ENCODE measurements at places on chromosomes 2 and 18. TPM values are rescaled to one million over a fixed set of nuclear protein-coding genes. Genes with fewer than 3 reads are reported as not detected.

Gene C2orf78
- total RNA-seq = not detected

Gene IL1B
- total RNA-seq = 1.6 TPM

Gene ATOH8
- total RNA-seq = 2.5 TPM

- DNase-seq = no peak
Observed at GRCh38 chr2:106575955-106576354, 88.8 kb downstream of the CD8B2 start.

DNA sequence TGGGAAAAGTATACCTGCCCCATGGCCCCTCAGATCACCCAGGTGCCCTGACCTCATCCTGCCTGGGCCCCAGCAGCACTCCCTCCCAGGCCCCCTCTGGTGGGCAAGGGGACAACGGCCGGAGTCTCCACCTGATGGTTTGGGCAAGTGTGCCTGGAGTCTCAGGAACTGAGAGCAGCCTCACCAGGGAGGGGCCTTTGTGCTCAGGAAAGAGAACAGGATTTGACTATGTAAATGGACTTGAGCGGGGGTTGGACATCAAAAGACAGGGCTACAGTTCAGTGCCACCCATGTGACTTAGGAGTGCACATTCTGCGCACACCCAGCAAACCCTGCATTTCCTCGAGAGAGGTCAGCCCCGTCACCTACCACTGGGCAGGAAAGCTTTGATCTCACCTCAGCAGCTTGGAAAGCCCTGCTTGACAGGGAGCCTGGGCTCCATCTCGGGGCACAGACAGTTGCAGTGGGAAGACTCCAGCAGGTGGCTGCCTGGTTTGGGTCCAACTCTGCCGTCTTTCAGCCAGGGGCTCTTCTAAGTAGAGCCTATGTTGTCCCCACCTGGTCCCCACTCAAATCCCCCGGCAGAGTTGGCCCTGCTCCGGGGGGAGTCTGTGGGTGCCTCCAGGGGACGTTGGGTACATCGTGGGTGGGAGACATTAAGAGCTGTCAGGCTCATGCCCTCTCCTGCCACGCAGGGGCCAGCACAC is 3.3 kb downstream of the INPP5D start:
- DNase-seq = no peak

DNA sequence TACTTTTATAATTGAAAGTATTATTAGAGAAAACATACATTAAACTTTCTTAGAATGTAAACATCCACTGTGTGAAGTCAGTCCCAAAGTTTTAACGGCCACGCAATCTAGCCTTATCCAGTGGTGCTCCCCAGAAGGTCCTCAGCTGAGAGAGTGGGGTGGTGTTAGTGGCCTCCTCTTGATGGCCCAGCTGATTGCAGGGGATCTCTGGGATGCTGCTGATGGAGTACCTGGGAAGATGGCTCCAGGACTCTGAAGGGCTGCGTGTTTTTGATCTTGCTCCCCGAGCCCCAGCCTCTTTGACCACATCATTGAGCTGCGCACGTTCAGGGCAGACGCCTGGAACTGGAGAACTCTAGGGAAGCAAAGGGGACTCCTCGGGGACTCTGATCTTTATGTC is 181.4 kb downstream of the FAM210A start:
- DNase-seq = peak; percentile 9

DNA sequence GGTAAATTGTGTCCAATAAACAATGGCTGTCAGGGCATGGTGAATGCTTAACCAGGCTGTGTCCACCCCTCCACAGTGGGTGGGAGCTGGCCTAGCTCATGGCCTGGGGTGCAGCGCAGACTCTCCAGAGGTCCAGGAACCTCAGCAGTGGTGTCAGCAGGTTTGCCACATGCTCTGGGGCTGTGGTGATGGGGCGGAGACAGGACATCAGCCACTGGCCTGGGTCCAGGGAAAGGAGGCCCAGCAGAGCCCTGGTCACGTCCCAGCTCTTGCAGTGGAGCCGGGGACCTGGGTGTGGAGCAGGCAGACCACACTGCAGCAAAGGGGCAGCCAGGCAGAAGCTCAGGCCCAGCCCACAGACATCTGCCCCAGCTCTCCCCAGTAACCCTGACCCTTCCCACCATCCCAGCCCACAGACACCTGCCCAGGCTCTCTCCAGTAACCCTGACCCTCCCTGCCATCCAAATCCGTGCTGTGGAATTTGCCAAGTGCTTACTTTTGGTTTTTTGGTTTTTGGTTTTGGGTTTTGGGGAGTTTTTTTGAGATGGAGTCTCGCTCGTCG is 13.8 kb upstream of the KIF1A start:
- no peak for DNase-seq

GRCh38 chr18:31426871-31427406 is 20.6 kb upstream of the DSG3 start:
- no peak for DNase-seq
